ENCODE measurements at places on chromosomes 1 and 21.

GRCh38 chr1:9031484-9032259 is 5.4 kb upstream of the SLC2A7 start:
- DNase-seq = no peak

DNA sequence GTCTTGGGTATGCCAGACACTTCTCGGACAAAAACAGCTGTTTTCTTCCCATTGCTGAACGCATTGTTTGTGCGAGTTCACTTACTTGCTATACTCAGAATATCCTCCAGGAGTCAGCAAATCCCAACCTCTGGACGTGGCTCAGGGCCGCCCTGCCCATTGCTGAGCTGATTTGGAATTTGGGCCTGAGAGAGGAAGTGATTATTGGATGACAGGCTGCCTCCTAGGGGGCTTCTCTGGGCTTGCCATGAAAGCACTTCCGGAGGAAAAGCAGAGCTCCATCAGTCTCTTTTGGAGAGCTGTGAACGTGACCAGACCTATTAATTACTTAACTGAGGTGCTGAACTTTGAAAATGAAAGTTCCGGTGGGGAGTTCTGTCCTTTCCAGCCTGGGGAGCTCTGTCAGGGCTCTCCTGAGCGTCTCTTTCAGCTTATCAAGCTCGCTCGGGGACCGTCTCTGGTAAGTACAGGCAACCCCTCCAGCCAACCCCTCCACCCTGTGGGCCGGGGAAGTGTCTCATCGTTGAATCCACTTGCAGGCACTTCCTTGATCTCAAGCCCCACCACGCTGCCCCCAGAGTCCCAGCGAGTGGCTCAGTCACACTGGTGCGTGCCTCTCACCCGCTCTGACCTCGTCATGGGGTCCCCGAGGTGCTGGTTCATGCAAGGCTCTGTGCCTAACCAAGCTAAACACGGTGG is 76.9 kb downstream of the CLIC6 start:
- peak; percentile 68 for DNase-seq

DNA sequence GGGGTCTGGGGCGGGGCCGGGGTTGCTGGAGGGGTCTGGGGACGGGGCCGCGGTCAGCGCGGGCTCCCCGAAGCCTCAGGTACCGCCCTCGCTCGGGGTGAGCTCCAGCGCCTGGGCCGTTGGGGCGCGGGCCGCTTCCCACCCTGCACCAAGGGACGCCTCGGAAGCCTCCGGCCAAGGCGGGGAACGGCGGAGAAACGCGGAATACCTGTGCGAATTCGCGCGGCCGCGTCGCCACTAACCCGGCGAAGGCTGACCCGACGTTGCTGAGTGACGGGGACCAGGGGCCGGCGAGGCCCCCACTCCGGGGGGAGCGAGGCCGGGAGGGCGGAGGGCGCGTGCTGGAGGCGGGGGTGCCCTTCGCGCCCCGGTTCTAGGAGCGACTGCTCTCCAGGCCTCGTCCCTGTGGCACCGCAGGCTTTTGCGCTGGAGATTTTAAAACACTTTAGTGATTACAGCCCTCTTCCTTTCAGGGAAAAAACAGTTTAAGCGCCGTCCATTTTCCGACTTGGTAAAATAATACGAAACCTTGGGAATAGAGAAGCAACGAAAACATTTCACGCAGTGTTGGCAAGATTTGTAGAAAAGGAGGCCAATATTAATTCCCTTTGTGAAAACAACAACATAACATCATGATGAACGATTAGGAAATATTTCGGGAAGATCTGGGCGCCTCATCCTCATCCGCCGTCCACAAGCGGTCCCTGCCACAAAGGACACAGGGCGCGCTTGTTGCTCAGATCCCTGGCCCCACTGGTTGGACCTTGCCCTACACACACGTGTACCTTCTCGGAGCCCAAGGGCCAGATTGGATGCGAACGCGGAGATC is 971 bp upstream of the GNG4 start:
- no peak for DNase-seq

DNA sequence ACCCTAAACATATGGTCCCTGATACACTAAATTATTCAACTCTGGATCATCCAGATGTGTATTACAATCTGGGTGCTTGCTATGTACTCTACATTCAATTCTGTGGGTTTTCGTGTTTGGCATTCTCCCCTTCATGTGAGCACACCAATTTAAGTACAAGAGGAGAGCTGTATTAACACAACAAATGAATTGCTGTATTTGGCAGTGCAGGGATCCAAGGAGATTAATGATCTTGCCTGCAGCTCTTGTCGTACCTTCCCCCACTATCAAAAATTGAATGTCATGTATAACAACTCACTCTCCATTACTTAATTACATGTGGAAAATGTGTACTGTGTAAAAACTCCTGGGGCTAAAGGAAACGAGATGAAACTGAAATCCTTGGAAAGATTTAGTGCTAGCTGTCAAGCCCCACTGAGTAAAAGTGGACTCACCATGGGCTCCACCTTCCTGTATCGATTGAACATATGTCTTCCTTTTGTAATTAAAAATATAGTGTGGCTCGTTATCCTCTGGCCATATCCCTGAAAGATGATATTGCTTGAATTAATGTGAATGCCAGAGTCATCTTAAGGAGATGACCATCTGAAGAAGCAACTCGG is 172.2 kb upstream of the L1TD1 start:
- no peak for DNase-seq

DNA sequence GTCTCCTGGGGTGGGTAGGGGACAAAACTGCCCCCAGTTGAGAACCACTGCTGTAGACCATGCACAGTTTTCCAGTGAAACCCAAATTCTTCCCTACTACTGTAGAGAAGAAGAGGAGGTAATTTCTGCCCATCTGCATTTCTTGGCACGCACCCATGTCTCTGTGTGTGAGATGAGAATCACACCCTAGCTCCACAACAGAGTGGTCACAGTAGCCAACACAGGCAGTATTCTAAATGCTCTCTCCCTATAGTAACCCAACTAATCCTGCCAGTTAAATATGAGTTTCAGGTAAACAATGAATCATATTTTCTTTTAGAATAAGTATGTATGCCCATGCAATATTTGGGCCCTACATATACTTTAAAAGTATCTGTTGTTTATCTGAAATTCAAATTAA is 1.2 kb upstream of the CAPN2 start:
- no peak for DNase-seq

- DNase-seq = no peak
Observed at GRCh38 chr1:64956733-64957441, 9.5 kb downstream of the JAK1 start.

DNA sequence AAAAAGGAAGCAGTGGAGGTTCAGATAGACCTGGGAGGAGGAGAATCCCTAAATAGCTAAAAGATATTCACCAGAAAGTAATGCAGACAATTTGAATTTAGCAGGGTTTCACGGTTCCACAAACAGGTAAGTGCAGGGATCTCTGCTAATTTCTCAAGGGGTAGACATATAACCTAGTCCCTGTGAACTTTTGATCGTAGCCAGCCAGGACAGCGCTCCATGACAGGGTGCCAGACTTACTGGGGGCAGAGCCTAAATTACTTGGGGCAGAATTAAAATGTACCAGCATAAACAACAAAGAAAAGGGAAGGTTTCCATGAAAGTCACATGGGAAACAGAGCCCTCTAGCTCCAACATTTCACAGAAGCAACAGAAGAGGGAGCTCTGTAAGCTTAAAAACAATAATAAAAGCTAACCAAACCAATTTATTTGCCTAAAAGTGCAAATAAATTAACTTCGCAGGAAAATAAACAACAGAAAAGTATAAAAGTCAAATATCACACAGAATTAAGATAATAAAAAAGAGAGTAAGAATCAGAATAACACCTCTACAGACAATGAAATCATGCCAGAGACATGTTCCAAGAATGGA is 198.3 kb downstream of the DUSP10 start:
- peak; percentile 20 for DNase-seq

GRCh38 chr1:87508247-87508787 is 179.6 kb downstream of the LMO4 start:
- no peak for DNase-seq

DNA sequence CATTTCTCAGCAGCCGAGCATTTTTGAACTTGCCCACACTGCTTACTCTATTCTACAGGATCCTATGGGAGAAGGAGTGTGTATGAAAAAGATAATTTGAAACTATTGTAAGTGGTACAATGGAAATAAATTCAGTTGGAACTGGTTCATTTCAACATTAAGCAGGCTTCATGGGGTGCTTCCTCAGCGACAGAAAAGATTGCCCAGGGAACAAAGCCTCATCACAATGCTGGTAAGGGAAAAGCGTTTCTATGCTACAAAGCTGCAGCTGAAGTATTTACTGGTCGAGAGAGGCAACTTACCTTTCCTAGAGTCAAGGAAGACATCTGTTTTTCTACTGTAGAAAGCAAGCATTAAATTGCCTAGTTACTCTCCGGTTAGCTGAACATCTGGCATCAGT is 568.2 kb upstream of the ZP4 start:
- DNase-seq = no peak

GRCh38 chr21:45289655-45290515 is 2.2 kb upstream of the POFUT2 start:
- no peak for DNase-seq

DNA sequence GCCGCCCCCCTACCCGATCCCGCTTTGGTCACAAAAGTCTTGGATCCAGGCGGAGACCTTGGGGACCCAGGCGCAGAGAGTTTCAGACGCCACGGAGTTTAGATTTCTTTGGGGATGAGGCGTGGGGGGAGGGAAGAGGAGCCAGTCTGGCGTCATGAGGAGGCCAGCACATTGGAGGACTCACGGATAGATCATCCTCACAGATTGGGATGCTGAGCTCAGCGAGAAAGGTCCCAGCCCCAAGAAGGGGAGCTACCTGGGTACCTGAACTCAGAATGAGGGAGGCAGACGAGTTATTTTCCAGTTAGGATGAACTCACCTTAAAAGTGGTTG is 393 bp downstream of the ELAPOR1 start:
- DNase-seq = no peak

DNA sequence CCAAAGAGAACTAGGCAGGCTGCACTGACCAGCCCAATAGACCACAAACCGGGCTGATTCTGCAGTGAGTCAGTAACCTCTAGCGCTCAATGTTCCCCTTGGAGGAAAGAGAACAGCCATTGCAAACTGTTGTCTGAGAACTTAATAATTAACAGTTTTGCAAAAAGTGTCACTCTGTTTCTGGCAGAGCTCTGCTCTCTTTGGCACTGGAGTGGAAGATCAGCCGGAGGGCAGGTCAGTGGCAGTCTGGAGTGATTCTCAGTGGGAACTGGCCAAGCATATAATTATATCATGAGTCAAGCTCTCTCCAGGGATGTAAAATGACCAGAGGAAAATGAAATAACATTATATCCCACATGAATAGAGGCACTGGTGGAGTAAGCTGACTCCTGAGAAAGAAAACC is 238.3 kb downstream of the HLX start:
- peak; percentile 45 for DNase-seq

- no peak for DNase-seq
Observed at GRCh38 chr1:74481607-74482006, 30.8 kb downstream of the LRRC53 start.

DNA sequence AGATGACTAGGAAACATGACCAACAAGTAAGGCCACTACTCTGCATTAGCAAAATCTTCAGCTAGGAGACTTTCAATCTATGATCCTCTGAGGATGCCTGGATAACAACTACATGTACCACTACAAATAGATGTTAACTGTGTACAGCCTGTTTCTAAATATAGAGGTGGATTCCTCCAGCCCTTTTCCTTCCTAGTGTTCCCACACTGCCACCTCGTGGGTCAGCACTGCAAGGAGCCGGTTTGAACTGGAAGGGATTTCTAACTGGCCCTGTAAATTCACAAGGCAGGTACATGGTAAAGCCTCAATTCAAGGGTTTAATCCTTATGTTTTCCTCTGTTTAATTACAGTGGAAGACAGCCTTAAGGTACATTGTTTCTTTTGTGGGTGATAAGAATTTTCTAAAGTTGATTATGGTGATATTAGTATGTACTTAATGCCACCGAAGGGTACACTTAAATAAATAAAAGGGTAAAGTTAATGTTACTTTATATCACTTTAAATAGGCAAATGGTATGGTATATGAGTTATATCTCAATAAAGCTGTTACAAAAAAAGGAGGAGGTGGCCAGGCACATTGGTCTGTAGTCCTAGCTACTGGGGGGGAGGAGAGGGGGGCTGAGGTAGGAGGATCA is 14.4 kb downstream of the SMYD3 start:
- DNase-seq = peak; percentile 49

GRCh38 chr21:41585199-41585994 is 77.4 kb upstream of the TMPRSS2 start:
- no peak for DNase-seq

DNA sequence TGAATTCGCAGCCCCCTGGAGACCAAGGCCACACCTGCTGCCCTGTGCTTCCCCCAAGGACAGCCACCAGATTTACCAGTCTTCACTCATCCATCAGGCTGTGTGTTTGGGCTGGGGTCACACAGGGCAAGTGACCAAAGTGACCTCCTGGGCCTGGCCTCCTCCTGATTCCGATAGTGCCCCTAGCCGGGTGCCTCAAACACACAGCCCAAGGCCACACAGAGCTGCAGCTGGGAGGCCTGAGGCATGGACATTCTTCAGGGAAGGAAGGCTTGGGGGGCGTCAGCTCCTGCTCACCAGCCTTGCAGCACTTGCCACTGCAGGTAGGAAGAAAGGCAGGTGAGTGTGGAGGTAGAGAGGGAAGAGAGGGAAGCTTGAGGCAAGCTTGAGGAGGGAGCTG is 181.3 kb downstream of the RUNX1 start:
- DNase-seq = no peak

DNA sequence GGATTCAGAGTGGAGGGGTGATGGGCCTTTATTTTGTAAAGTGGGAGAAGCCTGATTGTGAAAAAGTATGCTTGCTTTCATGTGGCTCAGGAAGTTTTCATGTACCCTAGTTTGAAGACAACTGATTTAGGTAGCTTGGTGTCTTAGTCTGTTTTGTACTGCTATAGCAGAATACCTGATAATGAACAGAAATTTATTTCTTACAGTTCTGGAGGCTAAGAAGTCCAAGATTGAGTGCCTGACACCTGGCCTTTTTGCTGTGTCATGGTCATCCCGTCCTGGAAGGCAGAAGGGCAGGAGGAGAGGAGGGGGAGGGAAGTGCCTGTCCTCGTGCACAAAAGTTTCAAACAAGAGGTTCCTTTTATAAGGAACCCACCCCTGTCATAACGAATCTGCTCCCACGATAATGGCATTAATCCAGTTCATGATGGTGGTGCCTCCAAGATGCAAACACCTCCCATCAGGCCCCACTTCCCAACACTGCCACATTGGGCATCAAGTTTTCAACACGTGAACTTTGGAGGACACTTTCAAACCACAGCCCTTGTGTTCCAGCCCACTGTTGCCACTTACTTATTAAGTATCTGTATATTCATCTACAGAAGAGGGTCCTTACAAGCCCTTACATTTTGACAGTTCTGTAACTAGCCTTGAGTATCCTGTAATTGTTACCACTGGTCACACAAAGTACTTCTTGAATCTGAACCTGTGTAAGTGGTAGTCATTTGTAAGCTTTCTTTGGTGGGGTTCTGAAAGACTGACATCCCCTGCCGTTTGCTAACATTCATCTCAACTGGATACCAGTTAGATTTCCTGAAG is 9.5 kb downstream of the UCK2 start:
- no peak for DNase-seq

DNA sequence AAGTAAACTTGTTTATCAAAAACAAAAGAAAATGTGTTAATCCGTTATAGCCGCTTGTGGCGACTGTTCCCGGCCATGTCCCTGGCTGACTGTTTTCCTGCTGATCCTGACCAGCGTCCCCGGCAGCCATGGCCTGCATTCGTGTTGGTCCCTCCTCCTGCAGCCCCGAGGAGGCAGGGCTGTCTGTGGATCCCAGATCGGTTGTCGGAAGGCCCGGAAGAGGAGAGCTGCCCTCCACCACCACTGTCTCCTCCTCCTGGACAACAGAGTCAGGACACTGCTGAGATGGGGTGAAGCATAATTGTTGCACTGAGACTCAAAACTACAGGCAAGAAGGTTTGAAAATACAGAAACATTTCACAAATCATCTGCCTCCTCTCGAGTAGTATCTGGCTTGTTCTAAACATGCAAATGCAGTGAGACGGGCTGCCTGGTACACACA is 3.6 kb upstream of the MXRA8 start:
- peak; percentile 67 for DNase-seq
